ENCODE measurements at places on chromosomes 3 and 15.

DNA sequence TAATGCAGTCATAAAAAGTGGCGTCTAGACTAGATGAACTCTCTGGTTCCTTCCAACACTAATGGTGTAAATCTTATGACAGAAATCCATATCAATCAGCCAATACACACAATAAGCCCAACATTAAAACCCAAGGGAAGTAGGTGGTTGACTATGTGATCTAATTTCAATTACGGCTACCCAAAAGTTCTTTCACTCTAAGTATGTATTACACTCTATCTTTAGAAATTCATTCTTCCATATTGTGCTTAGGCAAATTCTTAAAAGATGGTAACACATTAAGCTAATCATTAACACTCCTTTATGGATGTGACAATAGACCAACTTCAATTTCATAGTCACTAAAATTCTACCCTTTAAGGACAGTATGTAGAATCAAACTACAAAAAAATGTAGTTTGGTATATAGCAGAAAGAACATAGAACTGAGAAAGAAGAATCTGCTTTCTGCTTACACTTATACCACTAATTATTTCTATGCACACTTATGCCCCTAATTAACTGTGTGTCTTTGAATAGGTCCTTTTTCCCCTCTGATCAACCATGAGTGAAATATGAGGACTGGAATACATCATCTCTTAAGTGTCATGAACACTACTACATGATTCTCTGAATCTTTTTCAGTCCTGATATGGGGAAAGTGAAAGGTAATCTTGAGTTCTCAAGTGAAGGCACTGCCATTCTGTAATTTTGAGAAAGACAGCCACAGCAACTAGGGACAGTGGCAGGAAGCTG is 557.6 kb downstream of the IGSF11 start:
- ATAC-seq: no peak

DNA sequence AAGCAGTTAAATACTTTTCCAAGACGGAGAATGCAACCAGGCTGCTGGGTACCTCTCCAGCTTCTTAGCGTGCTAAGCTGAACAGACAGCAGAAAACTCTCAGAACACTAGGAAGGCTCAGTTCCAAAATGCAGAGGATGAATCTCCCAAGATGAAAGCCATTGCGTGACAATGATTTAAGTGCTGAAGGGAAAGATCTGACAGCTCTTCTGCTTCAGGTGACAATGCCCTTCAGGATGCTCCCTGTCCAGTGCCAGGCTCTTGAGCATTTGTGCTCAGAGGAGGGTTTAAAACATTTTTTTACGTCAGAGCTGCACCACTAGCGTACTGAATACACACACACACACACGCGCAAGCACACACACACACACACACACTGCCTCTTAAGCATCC is 26.3 kb downstream of the ARHGEF3 start:
- ATAC-seq: no peak

DNA sequence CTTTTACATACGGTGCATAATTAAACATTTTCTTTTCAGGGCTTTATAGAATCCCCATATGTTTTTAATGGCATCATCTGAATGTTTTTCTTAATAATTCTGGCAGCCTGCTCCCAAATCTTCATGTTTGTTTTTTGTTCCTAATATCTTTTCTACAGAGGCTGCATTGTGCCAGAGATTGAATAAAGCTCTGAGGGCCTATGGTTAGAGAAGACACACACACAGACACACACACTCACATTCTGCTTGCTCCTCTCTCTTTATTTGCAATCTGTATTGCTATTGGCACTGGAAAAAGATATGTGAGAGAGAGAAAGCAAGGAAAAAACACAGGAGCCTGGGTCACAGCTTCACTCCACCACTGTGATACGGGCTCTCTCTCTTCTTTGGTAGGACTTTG is 136.0 kb downstream of the MECOM start:
- ATAC-seq: no peak

- ATAC-seq: no peak
Measured at GRCh38 chr3:170741756-170742529, 128.1 kb downstream of the RPL22L1 start.

- ATAC-seq: no peak
Measured at GRCh38 chr3:183984749-183985729, 32.6 kb downstream of the ABCC5 start.

DNA sequence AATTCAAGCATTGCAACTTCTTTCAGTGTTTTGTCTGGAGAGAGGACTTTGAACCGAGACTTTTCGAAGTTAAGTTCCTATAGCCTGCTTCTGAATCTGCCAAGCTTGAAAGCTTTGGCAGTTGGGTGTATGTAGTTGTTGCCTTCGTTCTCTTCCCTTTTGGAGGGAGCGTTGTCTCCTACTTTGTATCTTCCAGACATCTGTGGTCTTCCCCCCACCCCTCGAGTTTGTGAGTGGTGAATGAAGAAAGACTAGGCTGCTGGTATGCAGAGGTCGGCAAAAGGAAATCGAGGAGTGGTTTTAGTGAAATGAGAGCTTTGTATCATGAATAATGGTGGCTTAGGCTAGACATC is 1.3 kb downstream of the CTNNB1 start:
- ATAC-seq: no peak

GRCh38 chr3:153129426-153129825 is 32.6 kb upstream of the RAP2B start:
- ATAC-seq: no peak

- ATAC-seq: peak; percentile 35
Measured at GRCh38 chr3:186849374-186849975, 7.0 kb downstream of the ADIPOQ start.

DNA sequence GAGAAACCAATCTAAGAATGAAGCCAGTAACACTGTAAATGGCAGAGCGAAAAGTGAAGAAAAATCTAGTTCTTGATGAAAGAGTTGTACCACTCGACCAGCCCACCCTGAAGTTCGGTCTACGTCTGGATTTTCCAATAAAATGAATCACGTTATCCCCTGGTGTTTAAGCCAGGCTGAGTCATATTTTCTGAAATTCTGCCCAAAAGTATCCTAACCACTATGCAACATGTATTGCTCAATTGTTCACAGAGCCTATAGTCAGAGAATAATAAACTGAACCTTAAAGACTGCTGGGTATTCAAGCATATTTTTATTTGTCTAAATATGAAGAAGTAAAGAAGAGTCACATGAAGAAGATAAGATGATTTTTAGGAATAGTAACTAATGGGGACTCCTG is 245.7 kb downstream of the FGF12 start:
- ATAC-seq: no peak

DNA sequence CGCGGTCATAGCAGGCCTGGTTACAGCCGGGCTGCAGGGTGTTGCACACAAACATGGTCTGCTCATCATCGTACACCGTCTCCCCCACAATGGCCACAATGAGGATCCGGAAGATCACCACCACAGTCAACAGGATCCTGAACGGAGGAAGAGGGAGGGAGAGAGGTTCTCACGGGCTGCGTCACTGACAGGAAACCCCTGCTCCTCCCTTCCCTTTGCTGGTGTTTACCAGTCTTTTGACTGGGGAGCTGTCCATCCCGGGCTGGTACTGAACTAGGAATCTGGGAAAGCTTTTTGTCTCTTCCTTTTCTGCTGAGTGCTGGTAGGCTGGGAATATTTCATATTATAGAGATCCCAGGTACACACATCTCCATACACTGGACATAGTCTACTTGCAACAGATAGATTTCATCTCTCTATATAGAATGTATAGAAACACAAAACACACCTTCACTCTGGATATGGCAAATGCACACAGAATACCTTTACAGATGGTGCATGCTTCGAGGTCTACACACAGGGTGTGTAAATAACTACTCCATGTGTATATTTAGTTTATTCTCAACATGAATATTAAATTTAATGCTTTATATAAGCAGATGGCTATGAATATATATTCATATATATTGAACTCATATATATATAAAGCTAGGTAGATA is 1.4 kb downstream of the GJD2 start:
- ATAC-seq: peak; percentile 24

- no peak for ATAC-seq
Measured at GRCh38 chr3:69926385-69926784, 73.1 kb upstream of the SAMMSON start.

GRCh38 chr3:184563941-184564684 is 2.5 kb downstream of the EPHB3 start:
- no peak for ATAC-seq

GRCh38 chr3:67012564-67012963 is 14.5 kb downstream of the KBTBD8 start:
- ATAC-seq: no peak

GRCh38 chr3:32592696-32593353 is 22.2 kb upstream of the DYNC1LI1 start:
- no peak for ATAC-seq

- ATAC-seq: no peak
Measured at GRCh38 chr3:190593075-190593474, 79.2 kb downstream of the IL1RAP start.

GRCh38 chr3:150300852-150301517 is 107.1 kb upstream of the TSC22D2 start:
- ATAC-seq: no peak

- ATAC-seq: no peak
Measured at GRCh38 chr3:123684209-123684608, 99.4 kb upstream of the HACD2 start.

- no peak for ATAC-seq
Measured at GRCh38 chr3:116517308-116517707, 72.0 kb upstream of the LSAMP start.

- no peak for ATAC-seq
Measured at GRCh38 chr3:143123353-143123984, 3.9 kb downstream of the CHST2 start.

DNA sequence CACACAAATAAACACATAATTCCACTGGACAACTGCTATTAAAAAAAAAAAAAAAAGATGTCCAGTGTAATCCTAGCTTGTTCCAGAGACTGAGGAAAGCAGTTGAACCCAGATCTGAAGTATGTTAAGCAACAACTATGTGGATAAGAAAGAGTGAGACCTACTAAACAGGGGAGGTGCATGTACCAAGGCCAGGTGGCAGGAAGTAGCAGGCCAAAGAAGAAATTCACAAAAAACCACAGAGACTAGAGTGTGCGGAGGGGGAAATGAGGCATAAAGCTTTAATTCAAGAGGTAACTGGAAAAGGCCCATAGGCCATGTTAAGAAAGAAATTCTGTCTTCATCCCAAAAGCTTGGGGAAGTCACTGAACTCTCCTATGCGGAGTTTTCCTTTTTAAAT is 490.0 kb downstream of the NAALADL2 start:
- ATAC-seq: no peak

GRCh38 chr3:100629421-100630127 is 20.2 kb downstream of the ADGRG7 start:
- ATAC-seq: no peak

DNA sequence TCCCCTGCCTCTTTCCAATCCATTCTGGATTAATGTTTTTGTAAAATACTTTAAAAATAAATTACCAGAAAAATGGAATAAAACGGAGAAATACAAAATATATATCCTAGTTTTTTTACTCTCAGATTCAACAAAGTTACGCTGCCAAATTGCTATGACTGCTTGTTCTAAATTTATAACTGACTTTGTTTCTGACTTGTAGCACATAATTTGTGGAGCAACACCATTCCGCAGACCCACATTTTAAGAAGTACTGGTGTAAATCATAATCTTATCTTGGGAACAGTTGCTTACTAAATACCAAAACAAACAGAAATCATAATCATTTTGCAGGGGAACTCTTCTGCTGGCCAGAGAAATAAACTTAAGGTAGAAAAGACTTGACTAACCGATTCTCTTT is 339.4 kb upstream of the CBLB start:
- no peak for ATAC-seq
